Muscle of back (tissue), 13 donors: ENCODE measurements at places on chromosomes 7 and 10. TPM values are rescaled to one million over a fixed set of nuclear protein-coding genes. Genes with fewer than 3 reads are reported as not detected.

Gene HABP2
- 0.15 TPM for polyA plus RNA-seq

- DNase-seq = peak; percentile 58
These were observed 36.5 kb downstream of the GHRHR start for GRCh38 chr7:31000161-31000693.

GRCh38 chr7:107002529-107002998 lies 41.9 kb upstream of the PRKAR2B start:
- DNase-seq = no peak

GRCh38 chr10:42738679-42739078 lies 43.9 kb upstream of the BMS1 start:
- no peak for DNase-seq

GRCh38 chr7:144786522-144786921 lies 49.3 kb downstream of the TPK1 start:
- DNase-seq = no peak

Gene GIMAP4
- 19.1 TPM for polyA plus RNA-seq

DNA sequence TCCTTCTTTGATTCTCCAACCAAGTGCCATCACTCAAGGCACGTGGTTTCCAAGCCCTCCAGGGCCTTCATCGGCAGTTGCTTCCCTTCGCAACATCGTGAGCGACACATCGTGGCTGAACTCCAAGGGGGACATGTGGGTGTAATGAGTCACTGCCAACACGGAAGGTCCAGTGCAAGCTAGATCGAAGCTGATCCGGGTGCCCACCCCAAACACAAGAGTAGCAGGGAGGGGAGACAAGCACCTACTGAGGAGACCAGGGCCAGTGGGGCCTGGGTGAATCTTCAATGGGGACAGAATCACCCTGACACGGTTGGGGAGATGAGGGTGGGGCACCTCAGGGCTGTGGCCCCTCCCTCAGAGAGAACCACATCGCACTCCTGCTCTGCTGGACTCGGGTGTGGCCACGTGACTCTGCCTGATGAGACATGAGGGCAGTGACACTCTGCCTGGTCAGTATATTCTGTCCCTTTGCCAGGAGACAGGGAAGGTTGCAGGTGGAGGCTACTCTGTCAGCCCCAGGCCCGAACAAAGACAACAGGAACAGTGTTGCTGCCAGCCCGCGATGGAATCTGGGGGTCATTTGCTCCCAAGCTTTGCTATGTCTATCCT lies 36.8 kb upstream of the HSPA12A start:
- DNase-seq = no peak

DNA sequence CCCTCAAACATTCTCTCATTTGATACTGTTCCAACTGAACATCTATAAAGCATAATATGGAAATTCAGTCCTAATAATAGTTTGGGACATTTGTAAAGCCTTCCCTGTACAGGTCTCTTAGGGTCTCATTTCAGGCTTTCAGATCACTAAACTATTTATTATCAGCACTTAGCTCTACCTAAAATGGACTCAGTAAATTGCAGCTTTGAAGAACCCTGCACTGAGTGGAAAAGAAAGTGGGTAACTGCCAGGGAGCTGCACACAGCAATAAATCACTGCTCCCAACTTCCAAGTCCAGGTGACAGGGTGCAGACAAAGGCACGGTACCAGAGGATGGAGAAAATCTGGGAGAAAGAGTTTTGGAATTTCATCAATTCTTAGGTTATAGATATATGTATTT lies 164.9 kb upstream of the AOAH start:
- DNase-seq = no peak

GRCh38 chr10:28676326-28676967 lies 874 bp upstream of the BAMBI start:
- DNase-seq = peak; percentile 65

Gene CH25H
- 1.1 TPM for polyA plus RNA-seq

DNA sequence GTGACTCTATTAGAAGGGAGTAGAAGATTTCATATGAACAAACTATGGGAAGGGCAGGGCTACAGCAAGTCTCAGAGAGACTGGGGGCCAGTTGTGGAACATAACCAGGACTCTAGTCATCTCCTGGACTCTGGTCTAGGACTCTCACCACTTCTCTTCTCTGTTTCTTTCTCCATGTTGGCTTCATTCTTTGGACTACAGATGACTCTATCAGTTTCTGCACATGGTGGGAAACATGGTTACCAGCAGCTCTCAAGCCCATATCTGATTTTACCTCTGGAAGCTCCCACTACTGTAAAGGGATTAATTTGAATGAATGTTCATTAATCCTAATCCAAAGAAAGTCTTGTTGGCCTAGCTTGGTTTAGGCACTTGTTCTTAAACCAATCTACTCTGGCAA lies 84.7 kb downstream of the LRGUK start:
- DNase-seq = no peak

Gene ZP3
- 1.0 TPM for polyA plus RNA-seq

GRCh38 chr10:5947471-5948207 lies 29.7 kb downstream of the IL15RA start:
- DNase-seq = no peak

- no peak for DNase-seq
These were observed 973.7 kb downstream of the GATA3 start for GRCh38 chr10:9028231-9028630.

DNA sequence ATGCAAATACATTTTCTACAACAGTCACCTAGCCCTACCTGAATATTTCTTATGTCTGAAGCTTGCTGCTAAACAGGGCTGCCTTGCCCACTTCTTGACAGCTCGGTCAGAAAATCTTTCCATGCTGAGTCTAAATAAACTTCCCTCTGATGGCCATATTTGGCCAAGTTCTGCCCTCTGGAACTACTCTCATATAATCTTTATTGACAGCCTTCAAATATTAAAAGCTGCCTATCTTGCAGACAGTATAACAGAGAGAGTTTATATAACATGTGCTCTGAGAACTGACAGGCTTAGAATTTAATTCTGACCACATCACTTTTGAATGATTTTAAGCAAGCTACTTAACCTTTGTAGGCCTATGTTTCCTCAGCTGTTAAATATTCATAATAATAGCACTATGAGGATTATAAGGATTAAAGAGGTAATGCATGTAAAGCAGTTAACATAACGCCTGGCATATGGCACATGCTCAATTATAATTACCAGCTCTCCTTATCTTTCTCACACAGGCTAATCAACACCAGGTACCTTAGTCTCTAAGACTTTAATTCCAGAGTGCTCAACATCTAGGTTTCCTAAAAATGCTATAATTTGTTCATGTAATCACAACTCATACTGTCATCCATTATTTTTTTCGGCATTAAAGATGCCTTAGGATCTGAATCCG lies 334.1 kb downstream of the HPSE2 start:
- DNase-seq = no peak

Gene CCDC201
- not detected for polyA plus RNA-seq

DNA sequence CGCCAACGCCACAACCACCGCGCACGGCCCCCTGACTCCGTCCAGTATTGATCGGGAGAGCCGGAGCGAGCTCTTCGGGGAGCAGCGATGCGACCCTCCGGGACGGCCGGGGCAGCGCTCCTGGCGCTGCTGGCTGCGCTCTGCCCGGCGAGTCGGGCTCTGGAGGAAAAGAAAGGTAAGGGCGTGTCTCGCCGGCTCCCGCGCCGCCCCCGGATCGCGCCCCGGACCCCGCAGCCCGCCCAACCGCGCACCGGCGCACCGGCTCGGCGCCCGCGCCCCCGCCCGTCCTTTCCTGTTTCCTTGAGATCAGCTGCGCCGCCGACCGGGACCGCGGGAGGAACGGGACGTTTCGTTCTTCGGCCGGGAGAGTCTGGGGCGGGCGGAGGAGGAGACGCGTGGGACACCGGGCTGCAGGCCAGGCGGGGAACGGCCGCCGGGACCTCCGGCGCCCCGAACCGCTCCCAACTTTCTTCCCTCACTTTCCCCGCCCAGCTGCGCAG lies 424 bp downstream of the EGFR start:
- no peak for DNase-seq

DNA sequence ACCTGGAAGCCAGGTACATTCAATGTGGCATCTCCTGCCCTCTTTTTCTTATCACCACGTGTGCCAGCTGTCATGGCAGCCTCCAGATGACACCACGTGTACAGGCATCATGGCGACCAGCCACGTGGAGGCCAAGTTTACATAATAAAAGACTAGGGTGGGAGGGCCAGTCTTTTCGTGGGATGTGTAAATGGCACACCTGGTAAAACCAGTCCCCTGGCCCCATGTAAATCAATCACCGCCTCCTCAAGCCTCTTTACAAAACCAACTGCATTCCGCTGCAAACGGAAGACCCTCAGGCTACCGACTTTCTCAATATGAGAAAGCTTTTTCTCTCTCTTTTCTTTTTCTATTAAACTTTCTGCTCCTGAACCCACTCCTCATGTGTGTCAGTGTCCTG lies 65.1 kb upstream of the PHF14 start:
- no peak for DNase-seq

Gene GNG11
- 40.5 TPM for polyA plus RNA-seq

Gene IL2RA
- not detected for polyA plus RNA-seq

DNA sequence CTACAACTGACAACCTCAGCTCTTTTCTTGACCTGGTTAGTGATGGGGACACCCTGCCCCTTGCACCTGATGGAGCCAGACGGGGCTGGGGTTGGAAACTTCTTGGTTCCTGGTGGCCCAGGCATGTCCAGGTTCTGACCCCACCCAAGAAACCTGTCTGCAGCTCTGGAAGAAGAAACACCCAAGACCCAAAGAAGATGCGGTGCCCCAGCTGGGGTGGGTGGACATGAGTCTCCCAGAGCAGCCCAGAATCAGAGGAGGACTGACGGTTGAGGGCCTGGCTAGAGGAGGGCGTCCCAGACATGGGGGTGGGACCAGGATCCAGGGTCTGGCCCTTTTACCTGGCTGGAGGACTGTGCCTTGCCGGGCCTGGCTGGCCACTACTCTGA lies 202.4 kb downstream of the GLRX3 start:
- no peak for DNase-seq

- no peak for DNase-seq
These were observed 860.6 kb upstream of the CELF2 start for GRCh38 chr10:10156917-10157600.

Gene CLIP2
- 13.7 TPM for polyA plus RNA-seq

DNA sequence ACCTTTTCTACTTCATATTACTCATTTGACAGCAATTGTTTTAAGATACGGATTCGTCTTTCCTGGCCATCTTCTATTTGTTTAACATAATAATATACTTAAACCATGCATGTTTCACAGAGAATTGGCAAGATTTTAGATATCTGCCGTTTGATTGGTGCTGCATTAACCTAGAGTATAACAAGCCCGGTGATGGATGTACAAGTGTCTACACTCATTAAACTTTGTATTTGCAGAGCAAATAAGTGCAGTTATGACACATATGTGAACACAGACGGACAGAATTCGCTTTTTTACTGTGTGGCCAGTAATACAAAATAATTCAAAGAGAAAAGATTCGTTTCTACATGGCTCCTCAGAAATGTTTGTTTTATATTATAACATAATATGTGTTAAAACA lies 116.1 kb downstream of the ARL4A start:
- no peak for DNase-seq

DNA sequence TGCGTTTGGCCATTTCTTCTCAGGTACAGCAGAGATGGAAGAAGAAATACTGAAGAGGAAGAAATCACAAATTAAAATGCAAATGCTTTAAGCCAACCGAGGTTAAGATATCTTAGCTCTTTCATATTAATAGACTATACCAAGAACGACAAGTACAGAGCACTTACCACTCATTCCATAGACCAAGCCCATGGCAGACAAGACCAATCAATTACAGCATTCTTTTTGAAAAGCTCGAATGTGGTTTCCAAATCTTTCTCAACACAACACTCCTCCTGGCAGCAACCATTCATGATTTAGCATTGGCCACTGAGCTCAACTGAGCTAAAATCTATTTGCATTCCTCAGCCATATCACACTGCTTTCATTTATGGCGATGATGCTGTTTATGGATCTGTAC lies 2.7 kb downstream of the ASAH2 start:
- no peak for DNase-seq

GRCh38 chr10:101578803-101579515 lies 9.1 kb downstream of the POLL start:
- DNase-seq = no peak

DNA sequence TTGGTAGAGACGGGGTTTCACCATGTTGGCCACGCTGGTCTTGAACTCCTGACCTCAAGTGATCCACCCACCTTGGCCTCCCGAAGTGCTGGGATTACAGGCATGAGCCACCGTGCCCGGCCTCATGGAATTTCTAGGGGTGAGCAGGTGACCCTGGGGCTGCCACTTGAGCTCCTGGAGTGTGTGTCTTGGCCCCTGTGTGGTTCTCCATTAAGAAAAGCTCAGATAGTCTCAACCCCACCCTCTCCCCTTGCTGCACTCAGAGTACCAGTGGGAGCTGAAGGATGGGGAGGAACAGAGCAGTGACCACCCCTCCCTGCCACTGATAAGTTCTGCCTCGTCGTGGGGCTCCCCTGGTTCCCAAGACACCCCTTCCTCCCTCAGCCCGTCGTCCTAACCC lies 45.3 kb downstream of the RCC1L start:
- DNase-seq = no peak

Gene SYT15B
- 1.0 TPM for polyA plus RNA-seq

- no peak for DNase-seq
These were observed 25.9 kb downstream of the RGS10 start for GRCh38 chr10:119516381-119517234.

DNA sequence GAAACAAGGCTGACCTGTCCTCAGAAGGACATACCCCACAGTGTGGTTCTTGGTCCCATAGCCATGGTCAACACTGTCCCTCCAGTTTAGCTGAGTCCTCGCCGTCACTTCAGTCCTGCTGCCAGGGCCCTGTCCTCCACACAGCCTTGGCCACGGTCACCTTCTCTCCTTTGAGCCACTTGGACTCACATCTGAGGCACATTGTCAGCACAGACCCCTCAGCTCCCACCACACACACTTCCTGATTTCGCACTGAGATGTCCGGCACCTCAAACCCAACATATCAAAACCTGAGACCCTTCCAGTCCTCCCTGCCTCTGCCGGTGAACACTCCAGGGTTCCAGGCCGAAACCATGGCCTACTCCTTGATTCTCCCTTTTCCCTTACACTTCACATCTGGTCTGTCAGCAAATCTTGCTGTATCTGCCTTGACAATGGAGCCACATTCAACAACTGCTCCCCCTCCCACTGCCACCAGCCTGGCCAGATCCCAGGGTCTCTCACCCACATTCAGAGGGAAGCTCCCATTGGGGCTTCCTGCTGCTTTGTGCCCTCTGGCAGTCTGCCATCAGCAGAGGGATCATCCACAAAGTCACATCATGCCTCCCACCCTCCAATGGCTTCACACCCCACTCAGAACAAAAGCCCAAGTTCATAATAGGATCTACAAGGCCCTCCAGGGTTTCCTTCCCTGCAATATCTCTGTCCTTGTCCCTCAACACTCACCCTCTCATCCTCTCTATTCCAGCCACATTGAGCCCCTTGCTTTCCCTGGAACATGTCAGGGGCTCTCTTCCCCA lies 219.6 kb upstream of the SHH start:
- no peak for DNase-seq

GRCh38 chr10:125656523-125656922 lies 26.4 kb downstream of the TEX36 start:
- no peak for DNase-seq

DNA sequence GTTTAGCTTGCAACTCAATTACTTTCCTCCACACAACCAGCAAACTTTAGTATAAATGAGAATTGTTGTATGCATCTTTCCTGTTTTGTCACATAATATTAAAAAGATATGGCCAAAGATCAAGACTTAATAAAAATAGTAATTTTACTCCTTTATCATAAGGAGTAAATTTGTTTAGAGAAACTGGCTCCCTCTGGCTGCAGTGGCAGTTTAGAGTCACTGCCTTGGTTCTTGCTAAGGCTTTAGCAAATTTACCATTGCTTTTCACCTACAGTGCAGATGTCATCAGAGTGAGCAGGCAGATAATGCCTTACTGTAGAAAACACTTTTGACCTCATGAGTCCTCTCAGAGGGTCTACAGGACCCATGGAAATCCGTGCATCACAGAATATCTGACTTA lies 2.6 kb downstream of the PRPF18 start:
- no peak for DNase-seq
